Globus pallidus (tissue), 1 donor: ENCODE measurements at places on chromosomes 3 and 15.

- DNase-seq: no peak
These were observed 268.5 kb upstream of the CTNNB1 start for GRCh38 chr3:40930756-40931155.

DNA sequence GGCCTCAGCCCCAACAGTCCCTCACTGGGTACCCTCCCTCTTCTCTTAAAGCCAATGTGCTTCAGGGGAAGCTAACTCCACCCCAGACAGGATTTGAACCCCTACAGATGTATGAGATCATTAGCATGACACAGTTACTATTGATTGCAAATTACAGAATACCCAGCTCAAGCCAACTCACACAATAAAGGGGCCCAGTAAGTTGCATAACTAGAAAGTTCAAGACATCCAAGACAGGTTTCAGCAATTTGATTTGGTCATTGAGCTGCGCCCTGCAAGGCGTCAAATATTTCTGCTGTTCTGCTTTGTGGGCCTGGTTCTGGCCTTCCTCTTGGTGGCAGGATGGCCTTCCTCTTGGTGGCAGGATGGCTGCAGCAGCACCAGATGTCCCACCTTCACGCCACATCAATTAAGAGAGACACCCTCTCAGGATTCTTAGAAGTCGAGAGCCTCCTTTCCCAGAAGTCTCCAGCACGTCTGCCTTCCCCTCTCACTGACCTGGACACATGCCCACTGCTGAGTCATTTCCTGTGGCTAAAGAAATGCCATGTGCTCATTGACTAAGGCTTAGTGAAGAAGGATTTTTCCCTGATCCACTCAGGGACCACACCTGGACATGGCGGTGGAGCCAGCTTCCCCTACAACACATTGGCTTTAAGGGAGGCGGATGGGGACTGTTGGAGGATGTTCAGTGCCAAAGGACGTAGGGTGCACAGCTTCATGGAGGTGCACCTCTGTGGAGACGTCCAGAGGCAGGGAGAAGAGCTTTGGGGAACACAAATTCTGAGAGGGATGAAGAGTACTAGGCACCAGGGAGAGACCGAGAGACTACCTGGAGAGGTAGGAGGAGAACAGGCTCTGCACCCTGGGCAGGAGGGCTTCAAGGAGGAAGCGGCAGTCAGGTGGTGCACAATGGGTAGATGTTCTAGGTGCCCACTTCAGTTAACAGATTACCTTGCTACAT, 49.1 kb downstream of the DNASE1L3 start:
- DNase-seq: no peak

GRCh38 chr3:37320276-37320675, 145.9 kb upstream of the LRRFIP2 start:
- no peak for DNase-seq

- no peak for DNase-seq
These were observed 10.5 kb downstream of the CSK start for GRCh38 chr15:74792227-74793016.

DNA sequence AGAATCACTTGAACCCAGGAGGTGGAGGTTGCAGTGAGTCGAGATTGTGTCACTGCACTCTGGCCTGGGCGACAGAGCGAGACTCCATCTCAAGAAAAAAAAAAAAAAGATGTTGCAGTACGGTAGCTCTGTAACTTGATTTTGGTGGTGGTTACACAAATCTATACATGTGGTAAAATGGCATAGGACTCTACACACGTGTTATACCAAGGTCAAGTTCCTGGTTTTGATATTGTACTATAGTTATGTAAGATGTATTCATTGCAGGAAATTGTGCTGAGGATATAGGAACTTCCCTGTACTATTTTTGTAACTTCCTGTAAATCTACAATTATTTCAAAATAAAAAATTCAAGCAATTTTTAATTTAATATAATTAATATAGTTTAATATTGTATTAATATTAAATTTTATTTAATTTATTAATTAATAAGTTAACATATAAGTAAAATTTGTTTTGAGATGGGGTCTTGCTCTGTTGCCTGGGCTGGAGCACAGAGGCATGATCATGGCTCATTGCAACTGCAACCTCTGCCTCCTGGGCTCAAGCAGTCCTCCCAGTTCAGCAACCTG, 9.9 kb downstream of the MYD88 start:
- DNase-seq: no peak

GRCh38 chr3:69353503-69353902, 32.4 kb downstream of the FRMD4B start:
- no peak for DNase-seq

GRCh38 chr15:84142888-84143337, 92.7 kb upstream of the GOLGA6L4 start:
- DNase-seq: peak; percentile 72

DNA sequence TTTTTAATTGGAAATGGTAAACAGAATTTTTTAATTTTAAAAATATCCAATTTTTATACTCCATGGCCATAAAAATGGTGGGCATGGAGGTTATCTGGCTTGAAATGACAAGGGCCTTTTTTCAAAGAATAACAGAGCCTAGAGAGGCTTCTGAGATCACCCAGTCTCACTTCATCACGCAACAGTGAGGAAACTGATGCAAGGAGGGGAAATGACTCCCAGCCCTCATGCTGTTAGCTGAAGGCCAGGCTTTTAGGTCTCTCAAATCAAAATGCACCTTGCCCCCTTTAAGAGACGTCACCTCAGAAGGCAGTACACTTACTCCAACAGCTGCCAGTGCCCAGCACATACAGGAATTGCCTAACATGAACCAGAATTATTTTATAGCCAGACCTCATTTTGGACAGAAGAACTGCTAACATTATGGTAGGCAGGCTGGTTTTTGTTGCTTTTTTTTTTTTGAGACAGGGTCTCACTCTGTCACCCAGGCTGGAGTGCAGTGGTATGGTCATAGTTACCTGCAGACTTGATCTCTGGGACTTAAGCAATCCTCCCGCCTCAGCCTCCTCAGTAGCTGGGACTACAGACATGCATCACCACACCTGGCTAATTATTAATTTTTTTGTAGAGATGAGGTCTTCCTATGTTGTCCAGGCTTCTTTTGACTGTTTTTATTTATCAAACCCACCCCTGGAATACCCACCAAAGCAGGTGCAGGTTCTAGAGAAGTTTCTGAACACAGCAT, 9.1 kb downstream of the RAB43 start:
- no peak for DNase-seq

DNA sequence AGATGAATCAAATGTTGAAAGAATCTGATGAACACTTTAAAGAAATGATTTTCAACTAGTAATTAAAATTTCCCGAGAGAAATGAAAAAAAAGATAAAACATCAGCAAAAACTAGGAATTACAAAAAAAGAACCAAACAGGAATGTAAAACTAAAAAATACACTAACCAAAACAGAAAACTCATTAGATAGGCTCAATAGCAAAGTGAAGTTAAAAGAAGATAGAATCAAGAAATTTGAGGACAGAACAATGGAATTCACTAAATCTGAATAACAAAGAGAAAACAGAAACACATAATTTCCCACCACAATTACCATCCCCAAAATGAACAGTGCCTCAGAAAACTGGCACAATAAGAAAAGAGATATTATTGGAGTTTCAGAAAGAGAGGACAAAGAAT, 290.1 kb upstream of the CNTN4 start:
- no peak for DNase-seq

DNA sequence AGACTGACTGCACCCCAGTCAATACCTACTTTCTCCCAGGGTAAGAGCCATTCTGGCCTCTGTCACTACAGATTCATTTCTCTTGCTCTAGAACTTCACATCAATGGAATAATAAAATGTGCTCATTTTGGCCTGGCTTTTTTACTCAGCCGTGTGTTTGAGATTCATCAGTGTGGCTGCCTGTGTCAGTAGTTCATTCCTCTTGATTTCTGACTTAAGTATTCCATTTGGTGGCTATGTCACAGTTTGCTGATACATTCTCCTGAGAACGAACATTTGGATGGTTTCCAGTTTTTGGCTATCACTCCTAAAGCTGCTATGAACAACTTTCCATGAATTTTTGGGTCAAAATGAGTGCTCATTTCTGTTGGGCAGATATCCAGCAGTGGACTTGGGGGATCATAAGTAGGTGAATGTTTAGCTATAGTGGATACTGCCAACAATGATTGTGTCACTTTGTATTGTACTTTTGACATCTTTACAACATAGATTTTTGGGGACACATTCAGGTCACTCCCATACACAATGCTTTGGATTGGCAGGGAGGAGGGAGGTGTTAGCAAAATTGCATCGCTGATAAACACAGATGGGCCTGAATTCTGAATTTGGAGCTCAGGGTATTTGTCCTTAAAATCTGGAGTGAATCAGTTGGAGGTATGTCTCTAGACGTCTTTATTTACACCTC, 19.8 kb upstream of the FAM107A start:
- DNase-seq: no peak

DNA sequence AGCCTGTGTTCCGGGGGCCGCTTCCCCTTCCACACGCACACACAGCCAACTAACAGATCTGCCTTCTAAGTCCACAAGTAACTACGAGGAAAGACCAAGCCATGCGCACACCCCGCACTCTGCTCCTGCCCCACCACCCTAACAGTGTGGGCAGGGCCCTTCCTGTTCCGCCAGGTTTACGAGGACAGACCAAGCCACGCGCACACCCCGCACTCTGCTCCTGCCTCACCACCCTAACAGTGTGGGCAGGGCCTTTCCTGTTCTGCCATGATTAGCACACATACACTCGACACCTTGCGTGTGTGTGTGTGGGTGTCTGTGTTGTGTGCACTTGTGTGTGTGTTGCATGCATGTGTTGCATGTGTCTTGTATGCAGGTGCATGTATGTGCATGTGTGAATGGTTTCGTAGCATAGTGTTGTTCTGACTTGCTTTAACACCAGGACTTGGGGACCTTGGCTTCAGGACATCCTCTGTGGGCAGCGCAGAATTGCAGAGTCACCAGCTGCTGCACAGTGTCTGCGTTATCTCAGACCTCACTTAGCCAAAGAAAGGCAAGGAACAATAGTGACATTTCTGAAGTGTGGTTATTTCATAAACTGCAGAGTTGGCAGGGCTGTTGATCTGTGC, 114.4 kb downstream of the CHSY1 start:
- no peak for DNase-seq

DNA sequence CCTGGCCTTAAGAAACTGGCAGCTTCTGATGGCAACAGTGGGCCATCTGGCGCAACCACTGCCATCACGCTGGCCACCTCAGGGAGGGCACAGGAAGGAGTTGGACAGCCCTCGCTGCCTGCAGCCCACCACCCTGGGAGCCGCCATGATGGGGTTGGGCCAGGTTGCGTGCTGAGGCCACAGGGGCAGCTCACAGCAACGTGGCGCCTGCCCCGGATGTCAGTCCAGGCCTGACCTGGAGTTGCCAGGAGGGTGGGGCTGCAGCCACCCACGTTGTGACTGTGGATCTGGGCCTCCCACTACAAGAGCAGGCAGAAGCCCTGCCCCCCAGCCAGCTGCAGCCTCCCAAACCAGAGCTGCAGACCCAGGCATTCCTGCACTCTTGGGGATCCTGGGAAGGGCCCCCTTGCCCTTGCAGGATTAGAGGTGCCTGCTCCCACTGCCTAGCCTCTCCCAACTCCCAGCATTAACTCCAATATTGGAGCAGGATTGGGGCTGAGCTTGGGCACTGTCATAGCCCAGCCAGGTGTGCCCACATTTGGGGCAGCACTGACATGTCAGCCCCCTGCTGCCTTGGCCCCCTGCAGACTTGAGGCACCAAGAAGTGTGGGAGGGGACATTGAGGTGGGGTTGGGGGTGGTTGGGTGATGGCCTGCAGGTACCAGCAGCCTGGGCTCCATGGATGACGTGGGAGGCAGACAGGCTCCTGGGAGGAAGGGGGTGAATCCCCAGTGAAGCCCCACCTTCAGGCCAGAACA, 468.9 kb upstream of the CCDC54 start:
- DNase-seq: no peak

- no peak for DNase-seq
These were observed 271.9 kb downstream of the FEZF2 start for GRCh38 chr3:62101488-62101887.

- DNase-seq: no peak
These were observed 148.3 kb upstream of the TRIM42 start for GRCh38 chr3:140529558-140529957.

DNA sequence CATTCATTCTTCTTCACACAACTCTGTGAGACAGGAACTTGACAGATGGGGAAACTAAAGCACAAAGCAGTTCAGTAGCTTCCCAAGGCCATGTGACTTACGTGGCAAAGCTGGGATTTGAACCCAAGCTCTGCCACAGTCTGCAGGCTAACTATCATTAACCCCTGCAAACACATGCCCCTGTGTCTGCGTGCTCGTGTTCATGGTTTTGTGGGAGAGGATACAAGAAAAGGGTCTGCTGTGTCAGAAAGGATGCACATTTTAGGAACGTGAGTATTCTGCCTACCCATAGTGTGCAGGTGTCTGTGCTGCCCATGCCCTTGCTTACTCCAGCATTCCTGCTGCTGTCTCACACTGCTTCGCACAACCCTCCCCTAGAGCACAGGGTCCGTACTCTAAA, 137.0 kb downstream of the CHDH start:
- no peak for DNase-seq
